ENCODE measurements at places on chromosomes 11 and 22. TPM values are rescaled to one million over a fixed set of nuclear protein-coding genes. Genes with fewer than 3 reads are reported as not detected.

Gene APOL2
- 87.6 TPM for total RNA-seq

Gene CAPRIN1
- total RNA-seq: 211 TPM

Gene JAM3
- 108 TPM for total RNA-seq

- no peak for DNase-seq
Observed at GRCh38 chr22:19764299-19764593, 3.7 kb downstream of the TBX1 start.

Gene NAP1L4
- 137 TPM for total RNA-seq

Gene GRAP2
- total RNA-seq: not detected

DNA sequence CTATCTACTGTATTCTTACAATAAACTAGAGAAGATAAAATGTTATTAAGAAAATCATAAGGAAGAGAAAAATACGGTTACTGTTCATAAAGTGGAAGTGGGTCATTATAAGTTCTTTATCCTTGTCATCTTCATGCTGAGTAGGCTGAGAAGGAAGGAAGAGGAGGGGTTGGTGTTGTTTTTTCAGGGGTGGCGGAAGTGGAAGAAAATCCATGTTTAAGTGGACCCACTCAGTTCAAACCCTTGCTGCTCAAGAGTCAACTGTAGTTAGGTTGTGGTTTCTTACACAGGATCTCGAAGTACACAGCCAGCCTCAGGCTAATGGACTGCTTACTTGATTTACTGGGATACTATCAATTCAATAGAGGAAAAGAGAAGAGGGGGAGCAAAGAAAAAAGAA is 63.1 kb downstream of the PIWIL4 start:
- no peak for DNase-seq

DNA sequence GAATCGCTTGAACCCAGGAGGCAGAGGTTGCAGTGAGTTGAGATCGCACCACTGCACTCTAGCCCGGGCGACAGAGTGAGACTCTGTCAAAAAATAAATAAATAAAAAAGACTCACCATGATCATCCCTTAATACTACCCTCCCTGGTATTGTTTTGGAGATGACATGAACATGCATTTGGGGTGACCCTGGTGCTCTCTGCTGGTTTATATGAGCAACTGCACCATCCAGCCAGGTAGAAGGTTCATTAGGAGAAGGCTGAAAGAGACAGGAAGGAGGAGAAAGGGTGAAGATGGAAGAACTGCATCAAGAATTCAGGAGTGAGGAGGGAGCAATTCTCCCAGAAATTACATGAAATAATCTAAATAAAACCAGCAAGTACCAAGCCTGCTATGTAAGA is 37.8 kb downstream of the SLC5A1 start:
- no peak for DNase-seq

DNA sequence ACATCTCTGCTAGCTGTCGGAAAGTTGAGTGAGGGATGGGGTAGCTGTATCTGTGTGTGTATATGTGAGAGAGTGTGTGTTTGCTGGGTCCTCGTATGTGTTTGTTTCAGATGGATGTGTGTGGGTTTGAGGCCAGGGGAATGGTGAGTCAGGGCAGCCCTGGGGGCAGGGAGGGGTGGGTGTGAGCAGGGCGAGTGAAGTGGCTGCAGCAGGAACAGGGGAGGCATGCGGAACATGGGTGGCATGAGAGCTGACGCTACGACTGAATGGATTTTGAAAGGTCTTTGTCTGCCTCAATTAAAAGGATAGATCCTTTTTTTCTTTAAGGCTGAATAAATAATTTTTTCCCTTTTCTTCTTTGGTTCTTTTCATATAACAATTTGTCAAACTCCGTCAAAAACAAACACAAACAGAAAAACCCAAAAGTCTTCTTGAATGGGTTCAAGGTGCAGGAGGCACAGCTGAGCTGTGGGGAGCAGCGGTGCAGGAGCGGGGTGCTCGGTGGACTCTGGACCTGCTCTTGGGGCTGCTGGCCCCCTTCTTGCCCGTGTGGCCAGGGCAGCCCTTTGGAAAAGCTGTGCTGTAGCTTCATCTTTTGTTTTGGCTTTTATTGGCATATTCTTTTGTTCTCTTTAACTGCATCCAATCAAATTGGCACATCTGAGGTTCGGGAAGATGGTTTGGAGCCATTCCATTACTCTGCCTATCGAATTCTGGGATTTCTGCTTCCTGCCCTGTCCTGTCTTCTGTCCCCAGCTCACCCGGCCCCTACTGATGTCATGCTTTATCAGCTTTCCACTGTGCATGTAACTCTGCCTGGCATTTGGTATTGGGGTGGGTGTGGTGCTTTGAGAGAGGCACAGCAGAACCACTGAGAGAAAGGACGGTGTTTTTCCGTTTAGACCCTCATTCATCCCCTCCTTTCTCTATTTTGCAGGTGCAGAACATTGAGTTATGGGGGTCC is 80.1 kb downstream of the ADAMTS15 start:
- no peak for DNase-seq

DNA sequence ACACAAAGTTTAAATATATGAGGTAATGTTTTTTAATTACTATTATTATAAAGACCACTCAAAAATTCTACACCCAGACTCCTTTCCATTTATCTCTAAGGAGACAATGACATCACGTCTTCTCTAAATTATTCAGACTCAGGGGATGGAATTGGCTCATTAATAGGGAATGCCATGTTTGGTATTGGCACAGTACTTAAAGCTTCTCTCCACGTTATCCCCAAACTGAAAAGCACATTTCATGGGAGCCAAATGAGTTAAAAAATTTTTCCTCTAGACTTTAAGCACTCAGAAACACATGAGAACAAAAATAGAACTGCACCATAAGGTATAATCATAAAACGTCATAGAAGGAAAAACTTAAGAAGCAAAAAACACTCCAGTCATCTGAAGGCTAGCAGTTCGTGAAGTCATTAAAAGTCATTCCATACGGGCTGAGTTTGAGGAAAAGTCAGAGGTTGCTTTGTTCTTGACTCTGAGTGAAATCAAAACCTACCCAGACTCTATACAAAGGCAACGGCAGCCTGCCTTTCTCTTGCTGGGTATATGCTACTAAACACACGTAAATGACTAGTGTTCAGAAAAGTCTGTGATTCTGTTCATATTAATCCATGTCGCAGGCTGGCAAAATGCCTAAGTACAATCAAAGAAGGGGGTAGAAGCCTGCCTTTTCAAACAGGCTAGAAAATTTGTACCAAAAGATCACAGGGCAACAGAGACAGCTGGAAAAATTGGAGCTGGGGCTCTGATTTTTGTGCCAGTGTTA is 8.7 kb upstream of the MPPED2 start:
- no peak for DNase-seq

GRCh38 chr11:8683115-8683807 is 669 bp downstream of the RPL27A start:
- DNase-seq: no peak

Gene KRTAP5-10
- not detected for total RNA-seq

GRCh38 chr22:17091851-17092250 is 7.1 kb downstream of the IL17RA start:
- no peak for DNase-seq

DNA sequence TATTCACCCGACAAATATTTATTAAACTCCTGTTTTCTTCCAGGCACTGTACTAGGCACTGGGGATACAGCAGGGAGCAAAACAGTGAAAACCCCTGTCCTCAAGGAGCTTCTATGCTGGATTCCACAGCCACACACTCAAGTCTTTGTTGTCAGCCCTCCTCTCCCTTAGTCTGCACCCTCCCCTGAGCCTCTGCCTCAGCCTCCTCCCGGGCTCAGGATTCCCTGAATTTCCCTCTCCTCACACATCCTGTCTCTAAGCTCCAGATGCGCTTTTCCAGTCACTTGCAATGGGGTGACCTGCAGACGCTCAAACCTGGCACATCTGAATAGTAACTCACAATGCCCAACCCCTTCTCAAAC is 13.5 kb upstream of the TUB start:
- no peak for DNase-seq

Gene SCN2B
- total RNA-seq: not detected

Gene MS4A6E
- total RNA-seq: not detected

Data from glomerular endothelial cell (primary cell).